ENCODE measurements at places on chromosomes 2 and 18. TPM values are rescaled to one million over a fixed set of nuclear protein-coding genes. Genes with fewer than 3 reads are reported as not detected.

The LAMA3 gene
- 1.8 TPM for polyA plus RNA-seq

The OTOF gene
- 0.17 TPM for polyA plus RNA-seq

The DNAJC5G gene
- not detected for polyA plus RNA-seq

The RTP5 gene
- polyA plus RNA-seq, result 5.2 TPM

The C2orf78 gene
- polyA plus RNA-seq, result not detected

The SKA1 gene
- polyA plus RNA-seq, result 12.1 TPM

Measured in brain (organoid and tissue), 16 donors.